Stimulated activated CD4-positive, alpha-beta T cell treated with anti-CD3 and anti-CD28 coated beads, Interleukin-2, amount 100 ng/mL, for 24 hours (primary cell): ENCODE measurements at places on chromosomes 2 and 18.

DNA sequence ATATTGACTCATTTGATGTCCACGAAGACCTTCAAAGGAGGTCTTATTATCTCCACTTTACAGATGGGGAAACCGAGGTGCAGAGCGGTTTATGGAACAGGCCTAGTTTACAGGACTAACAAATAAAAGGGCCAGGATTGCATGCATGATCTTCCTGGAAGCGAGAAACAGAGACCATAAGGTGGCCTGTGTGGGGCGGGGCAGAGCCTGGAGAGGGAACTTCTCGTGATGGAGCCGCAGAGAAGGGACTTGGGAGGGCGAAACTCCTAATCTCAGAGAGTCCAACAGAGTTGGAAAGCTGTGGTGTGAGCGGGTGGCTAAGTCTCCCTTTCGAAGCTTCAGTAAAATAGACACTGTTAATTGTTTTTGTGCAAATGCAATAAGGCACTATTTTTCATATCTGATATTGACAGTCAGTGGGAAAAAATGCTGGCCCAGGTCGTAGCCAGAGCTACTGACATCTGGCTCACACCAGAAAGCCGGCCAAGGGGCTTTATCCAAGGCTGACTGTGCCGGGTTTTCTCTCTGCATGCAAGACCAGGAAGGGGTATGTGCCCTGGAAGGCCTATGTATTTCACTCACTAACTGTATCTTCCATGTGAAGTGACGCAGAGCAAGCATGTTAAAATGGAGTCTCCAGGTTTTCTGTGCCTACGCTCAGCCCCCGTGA lies 4.5 kb downstream of the INPP5D start:
- no peak for DNase-seq

DNA sequence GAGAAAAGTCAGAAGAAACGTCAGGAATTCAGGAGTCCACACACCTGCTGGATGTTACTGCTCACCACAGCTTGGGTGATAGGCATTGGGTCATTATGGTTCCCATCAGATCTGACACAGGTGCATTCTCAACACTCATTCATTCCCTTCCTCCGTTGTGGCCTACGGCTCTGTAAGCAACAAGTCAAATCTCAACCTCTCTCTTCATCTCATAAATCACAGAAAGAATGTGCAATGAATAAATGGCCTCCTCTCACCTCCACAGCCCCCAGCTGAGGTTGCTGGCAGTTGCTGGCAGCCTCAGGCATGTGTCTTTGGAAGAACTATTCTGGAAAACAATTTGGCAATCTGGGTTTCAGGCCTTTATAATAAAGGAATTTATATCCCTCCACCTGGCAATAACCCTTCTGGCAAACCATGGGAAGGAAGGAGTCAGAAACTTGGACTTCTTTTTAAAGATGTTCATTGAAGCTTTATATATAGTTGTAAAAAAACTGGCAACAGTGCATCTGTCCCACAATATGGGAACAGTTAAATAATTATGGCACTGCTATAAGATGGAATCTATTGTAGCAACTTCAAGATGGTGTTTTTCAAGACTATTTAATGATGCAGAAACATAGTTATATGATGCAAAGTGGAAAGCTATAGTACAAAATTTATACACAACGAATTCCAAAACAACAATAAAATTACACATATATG lies 175.4 kb downstream of the ANAPC1 start:
- no peak for DNase-seq

- DNase-seq: no peak
Observed at GRCh38 chr2:139518321-139518720, 738.1 kb upstream of the NXPH2 start.

DNA sequence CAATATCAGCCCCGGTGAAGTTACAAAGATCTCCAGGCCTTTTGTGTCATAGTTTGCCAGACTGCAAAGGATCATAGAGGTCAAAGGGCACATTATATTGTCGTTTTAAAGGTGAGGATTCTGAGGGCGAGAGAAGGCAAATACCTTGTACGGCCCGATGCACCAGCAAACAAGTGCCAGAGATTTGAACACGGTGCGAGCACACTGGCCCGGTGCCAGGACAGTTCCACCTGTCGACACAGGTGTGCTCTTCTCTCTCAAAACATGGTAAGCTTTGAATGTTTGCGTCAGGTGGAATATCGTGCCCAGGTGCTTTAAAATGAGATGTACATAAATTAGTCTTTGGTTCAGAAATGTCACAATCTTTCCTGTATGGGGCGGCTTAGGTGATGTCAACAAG lies 776.1 kb upstream of the ID2 start:
- DNase-seq: no peak

DNA sequence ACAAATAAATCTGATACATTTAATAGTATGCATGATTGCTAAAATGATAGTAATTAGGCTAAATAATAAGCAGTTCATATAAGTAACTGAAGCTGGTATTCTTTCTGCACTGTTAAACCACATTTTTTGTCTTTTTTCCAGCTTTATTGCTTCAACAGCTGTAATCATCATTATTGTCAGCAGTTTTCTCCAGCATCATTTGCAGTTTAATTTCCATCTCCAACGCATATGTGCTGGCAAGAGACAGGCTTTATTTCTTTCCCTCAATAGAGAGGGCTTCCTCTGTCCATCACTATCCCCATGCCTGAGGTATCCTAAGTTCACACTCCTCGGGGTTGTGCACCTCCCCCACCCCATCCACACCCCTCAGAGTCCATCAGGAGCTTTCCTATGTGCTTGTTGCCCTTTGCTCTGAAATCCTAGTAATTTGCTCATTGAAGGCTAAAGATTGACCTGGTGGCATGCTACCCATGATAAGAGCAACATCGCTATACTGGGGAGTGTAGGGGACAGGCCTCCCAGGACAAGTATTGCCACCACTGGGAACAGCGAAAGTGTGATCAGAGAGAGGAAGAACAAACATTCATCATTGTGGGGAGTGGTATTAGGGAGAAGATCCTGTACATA lies 37.1 kb downstream of the B4GALT6 start:
- no peak for DNase-seq
